ENCODE measurements at places on chromosomes 1 and 21.
A peak's percentile ranks its signal among the peaks of the same experiment; 100 is the strongest.

- peak; percentile 14 for DNase-seq
Observed at GRCh38 chr1:116506132-116507004, 64.5 kb downstream of the CD58 start.

- DNase-seq = no peak
Observed at GRCh38 chr1:18748435-18748834, 111.0 kb downstream of the TAS1R2 start.

- DNase-seq = peak; percentile 89
Observed at GRCh38 chr21:42381347-42381984, 14.4 kb downstream of the TMPRSS3 start.

DNA sequence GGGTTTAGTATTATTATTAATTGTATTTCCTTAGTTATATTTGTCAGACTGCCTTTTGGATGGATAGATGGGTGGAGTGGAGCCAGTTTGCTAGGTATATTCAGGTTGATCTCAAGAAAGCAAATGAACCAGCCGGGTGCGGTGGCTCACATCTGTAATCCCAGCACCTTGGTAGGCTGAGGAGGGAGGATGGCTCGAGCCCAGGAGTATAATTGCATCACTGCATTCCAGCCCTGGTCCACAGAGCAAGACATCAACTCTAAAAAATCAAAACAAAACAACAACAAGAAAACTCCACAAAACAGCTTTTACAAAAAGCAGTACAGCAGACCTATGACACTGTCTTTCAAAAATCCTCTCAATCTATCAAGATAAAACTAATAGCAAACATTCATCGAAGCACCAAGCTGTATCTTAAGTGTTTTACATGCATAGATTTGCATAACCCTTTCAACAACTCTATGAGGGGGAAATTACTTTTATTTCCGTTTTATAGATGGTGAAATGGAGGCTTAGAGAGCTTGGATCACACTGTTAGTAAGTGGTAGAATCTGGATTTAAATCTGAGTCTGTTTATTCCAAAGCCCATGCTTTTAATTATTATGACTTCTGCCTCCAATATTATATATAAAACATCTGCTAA lies 25.5 kb downstream of the KMO start:
- no peak for DNase-seq

- DNase-seq = peak; percentile 44
Observed at GRCh38 chr1:236124965-236125364, 17.4 kb upstream of the GPR137B start.

All from DMS53 (cell line).